Stromal cell of bone marrow (primary cell): ENCODE measurements at places on chromosomes 3 and 15.

DNA sequence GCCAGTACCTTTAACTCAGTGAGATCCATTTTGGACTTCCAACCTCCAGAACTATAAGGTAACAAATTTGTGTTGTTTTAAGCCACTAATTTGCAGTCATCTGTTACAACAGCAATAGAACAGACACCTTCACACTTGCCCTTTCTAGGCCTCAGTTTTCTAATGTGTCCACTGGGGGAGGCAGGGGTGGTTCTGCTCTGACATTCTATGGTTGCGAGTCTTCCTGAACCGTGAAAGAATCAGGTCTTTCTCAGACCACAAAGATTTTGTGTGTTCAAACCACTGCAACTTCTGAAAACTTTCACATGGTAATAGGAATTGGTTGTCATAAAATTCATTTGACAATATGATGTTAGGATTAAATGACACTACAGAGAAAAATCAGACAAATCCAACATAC, 26.8 kb upstream of the CSTA start:
- DNase-seq = no peak

- DNase-seq = no peak
Observed at GRCh38 chr3:196629228-196629627, 10.3 kb upstream of the NRROS start.

DNA sequence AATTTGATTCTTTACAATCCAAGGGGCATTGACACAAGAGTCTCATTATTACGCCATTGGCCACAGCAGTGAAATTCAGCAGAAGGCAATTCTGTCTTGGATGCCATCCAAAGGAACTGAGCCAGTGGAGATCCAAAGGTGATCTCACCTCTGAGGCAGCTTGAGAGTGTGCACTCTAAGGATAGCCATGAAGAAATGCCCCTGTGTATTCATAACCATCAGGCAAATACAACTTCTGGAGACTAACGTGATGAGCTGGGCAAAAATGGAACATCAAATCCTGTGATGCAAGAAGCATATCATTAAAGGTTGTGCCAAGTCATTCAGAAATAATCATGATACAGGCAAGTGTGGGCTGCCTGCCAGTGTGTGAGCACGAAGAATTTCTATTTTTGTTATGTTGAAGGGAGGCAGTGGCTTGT, 41.4 kb downstream of the ROBO2 start:
- DNase-seq = no peak

GRCh38 chr15:74417225-74417624, 16.5 kb downstream of the SEMA7A start:
- DNase-seq = peak; percentile 76

DNA sequence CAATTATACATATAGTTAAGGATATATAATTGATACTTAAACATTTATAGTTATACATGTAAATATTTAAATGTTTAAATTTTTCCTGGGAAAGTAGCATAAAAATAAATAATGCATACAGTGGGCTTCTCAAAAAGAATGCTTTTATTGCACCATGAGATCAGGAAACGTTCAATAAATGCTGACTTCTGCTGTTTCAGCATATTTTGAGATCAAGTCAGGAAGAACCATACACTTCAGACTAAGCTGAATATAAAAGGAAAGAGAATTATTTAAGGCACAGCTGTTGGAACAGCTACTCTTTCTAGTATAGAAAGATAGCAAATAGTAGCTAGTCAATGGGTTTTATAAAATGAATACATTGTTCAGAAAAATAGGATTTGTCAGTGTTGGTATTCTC, 1462.3 kb upstream of the CADM2 start:
- no peak for DNase-seq

- no peak for DNase-seq
Observed at GRCh38 chr3:123039178-123039577, 11.6 kb upstream of the SEMA5B start.

- no peak for DNase-seq
Observed at GRCh38 chr3:75218577-75218976, 445.6 kb upstream of the FRG2C start.

GRCh38 chr3:112382543-112383160, 49.7 kb downstream of the CD200 start:
- DNase-seq = no peak

- no peak for DNase-seq
Observed at GRCh38 chr3:14082108-14082657, 42.5 kb downstream of the CHCHD4 start.

- no peak for DNase-seq
Observed at GRCh38 chr15:59438625-59439290, 772 bp downstream of the FAM81A start.

DNA sequence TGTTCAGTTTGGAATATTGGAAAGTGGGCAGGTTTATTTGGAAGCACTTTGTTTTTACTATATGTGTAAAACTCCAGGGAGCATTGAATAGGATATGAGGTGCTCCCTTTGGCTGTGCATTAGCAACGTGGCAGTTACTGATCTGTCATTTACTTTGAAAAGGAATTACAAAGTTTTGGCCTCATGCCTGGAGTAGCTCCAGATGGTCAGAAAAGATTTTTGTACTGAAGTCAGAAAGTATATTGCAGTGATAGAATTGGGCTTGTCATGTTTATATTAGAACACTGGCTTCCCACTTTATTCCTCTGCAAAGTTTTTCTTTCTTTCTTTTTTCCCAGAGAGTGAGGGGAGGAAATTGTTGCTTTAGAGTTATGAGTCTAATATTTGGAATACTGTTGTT, 26.1 kb downstream of the FNDC3B start:
- DNase-seq = no peak

- no peak for DNase-seq
Observed at GRCh38 chr3:126530171-126531050, 6.5 kb downstream of the CHST13 start.

GRCh38 chr3:126540342-126540849, 16.4 kb downstream of the CHST13 start:
- DNase-seq = peak; percentile 92

GRCh38 chr3:129432036-129432435, 3.6 kb upstream of the EFCAB12 start:
- no peak for DNase-seq

DNA sequence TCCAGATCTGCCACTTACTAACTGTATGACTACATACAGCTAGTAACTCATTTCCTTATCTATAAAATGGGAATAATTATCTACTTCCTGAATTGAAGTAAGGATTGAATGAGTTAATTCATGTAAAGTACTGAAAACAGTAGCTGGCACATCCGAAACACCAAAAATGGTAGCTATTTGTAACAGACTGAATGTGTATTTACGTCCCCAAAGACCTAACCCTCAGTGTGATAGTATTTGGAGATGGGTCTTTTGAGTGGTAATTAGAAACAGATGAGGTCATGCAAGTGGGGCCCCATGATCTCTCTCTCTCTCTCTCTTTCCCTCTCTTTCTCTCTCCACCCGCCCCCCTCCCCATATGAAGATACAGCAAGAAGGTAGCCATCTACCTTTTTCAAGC, 146.2 kb downstream of the PLCH1 start:
- no peak for DNase-seq

- DNase-seq = no peak
Observed at GRCh38 chr3:99482191-99482590, 156.2 kb upstream of the COL8A1 start.

GRCh38 chr3:172213200-172213599, 173.8 kb downstream of the FNDC3B start:
- no peak for DNase-seq

- DNase-seq = no peak
Observed at GRCh38 chr3:183551930-183552329, 3.6 kb downstream of the KLHL6 start.

GRCh38 chr3:66431494-66431893, 69.3 kb downstream of the LRIG1 start:
- peak; percentile 57 for DNase-seq

DNA sequence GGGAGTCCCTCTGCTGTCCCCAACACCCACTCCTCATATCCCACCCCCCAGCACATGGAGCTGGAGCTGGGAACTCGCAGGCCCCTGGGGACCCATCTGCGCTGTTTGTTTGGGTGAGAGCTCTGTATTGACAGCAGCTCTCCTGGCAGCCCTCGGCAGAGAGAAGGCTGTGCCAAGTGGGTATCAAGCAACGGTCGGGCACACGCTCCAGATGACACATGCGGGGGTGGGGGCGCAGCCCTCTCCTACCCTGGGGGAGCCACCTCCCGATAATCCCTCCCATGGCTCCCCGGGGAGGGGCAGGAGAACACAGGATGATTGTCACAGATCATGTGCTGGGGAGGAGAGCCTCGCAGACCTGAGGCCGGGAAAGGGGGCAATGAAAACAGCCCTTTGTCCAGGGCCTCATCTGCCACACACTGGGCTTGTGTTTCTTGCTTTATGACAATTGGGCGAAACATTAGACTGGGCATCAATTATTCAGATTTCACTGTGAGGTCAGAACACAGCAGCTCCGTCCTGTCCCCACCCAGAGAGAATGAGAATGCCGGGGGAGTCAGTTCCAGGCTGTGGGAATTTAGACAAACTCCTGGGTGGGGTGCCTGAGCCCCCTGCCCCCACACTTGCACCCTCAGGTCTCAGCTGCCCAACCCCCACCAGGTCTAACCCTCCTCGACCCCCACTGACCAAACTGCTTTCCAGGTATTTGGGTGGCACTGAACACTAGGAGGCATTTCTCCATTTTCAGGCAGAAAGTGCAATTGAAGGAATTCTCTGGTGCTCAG, 46.4 kb upstream of the KLF13 start:
- DNase-seq = no peak

- DNase-seq = no peak
Observed at GRCh38 chr15:90013503-90013937, 12.4 kb downstream of the ZNF710 start.

- peak; percentile 52 for DNase-seq
Observed at GRCh38 chr3:132730891-132731580, 8.8 kb upstream of the NPHP3 start.

DNA sequence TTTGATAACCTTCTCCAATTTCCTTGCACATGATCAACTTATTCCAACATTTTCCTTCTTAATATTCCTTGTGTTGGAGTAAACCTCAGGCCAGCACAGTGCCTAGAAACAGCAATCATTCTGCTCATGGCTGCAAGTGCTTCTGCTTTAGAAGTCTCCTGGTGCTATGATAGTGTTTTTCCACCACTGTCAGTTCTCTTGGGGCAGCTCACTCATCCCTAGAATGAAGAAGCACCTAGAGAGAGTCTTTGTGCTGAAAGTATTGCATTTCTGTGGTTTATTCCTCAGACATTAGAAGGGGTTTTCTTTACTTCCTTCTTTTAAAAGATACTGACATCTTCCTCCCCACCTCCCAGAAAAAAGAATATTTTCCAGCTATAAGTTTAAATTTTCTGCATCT, 183.5 kb downstream of the RYR3 start:
- no peak for DNase-seq

DNA sequence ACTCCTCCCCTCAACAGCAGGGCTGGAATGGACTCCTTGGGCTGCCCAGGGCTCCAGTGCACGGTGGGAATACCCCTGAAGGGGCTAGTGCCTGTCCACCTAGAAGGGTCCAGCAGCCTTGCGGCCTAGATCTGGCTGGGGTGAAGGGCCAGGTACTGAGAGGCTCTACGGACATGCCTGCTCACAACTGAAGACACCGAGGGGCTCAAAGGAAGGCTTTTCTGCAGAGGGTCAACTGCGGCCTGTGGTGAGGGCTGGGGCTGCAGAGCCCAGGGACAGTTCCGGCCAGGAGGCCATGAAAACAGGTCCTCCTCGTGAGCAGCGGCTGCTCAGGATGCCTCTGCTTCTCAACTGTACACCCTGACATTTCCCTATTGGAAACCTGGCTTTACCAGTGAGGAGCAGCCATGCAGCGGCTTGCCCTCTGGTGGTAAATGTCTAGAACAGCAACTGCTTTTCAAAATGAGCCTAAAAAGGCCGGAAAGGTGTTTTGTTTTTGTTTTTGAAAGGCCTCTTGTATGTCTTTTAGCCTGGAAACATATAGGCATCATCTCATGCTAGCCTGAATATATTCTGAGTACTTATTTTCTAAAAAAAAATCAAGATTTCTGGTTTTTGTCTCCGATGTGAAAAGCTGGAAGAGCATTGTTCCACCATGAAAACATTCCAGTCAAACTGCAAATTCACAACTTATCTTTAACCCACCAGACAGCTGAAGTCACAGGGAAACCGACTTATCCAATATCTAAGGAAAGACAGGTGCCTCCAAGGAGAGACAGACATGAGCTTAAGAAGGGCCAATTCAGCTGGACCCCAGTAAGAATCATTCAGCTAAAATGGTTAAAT, 163.4 kb downstream of the KLF13 start:
- peak; percentile 42 for DNase-seq

- no peak for DNase-seq
Observed at GRCh38 chr3:9902372-9903237, at the start of gene IL17RE. IL17RE (plus strand) TSS chr3:9902848; CDS start chr3:9902933, 85 bp downstream.

- DNase-seq = no peak
Observed at GRCh38 chr3:61563313-61564271, 2.2 kb downstream of the PTPRG start.

DNA sequence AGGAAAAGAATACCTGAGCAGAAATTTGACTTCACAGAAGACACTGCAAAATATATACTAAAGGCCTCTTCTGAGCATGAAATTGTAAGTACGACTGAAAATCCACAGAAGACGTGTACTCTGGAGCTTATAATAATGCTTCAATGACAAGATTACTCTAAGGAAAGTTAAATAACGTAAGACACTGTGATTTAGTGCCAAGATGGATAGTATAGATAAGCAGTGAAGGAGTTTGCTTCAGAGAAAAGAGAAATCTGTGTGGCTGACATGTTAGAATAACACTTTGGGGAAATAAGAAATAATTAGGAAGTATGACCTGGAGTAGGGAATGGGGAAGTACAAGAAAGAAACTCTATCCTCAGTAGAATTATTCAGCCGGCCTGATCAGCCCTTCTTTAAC, 28.9 kb downstream of the ALDH1A2 start:
- DNase-seq = no peak

DNA sequence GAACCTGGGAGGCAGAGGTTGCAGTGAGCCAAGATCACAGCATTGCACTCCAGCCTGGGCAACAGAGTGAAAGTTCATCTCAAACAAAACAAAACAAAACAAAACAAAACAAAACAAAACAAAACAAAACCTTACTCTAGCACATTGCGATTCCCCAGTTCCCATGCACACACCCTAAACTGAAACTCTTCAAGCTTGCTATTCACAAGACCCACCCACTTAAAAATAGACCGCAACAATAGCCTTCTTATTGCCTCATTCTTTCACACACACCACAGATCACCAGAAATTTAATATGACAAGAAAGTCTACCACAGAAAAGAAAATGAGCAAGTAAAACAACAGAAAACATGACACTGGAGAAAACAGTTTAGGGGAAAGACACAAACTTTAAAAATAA, 598.4 kb downstream of the FHIT start:
- no peak for DNase-seq

GRCh38 chr15:65835447-65835846, 33.8 kb upstream of the RAB11A start:
- no peak for DNase-seq

GRCh38 chr3:153023896-153024295, 138.1 kb upstream of the RAP2B start:
- DNase-seq = no peak

- DNase-seq = no peak
Observed at GRCh38 chr15:77658304-77658703, 25.6 kb upstream of the LINGO1 start.
